ENCODE measurements at places on chromosomes 7 and 10. TPM values are rescaled to one million over a fixed set of nuclear protein-coding genes. Genes with fewer than 3 reads are reported as not detected.

The SKIDA1 gene
- 0.44 TPM for total RNA-seq

The TNS3 gene
- total RNA-seq: 112 TPM

DNA sequence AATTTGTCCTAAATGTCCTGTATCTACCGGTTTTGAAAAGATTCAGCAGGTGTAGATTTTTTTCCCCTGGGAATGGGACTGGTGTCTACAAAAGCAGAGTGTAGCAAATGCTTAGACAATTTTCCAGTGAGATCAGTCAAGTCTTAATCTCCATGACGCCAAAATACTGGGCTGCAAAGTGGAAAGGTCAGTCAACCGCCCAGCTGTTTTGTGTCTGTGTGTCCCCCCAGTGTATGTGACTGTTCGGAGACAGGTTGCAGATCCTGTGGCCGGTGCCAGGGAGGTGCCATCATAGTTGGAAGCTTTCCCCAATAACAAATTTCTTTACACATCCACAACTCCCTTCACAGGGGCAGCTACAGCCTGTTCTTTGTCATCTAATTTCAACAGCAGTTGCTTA is 263.8 kb downstream of the ARHGAP12 start:
- no peak for DNase-seq

DNA sequence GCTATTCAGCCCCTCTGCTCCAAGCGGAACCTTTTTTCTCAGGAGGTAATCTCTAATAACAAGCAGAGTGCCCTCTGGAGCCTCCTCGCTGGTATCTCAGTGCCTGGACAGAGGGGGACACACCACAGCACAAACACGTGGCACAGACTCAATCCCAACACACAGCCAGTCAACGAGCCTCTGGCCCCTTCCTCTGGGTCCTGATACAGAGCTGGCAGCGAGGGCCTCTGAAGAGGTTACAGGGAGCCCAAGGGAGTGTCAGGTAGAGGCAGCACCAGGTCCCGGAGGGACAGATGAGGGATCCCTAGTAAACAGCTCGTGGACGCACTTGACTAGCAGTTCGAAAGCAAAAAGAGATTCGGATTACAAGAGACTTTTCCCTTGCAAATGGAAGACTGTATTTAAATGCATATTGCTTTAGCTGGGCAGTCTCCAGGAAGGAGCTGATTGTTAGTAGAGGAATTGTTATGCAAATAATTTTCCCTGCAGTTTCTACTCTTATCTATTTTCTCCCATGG is 14.1 kb downstream of the CXCL12 start:
- DNase-seq: no peak
